Astrocyte (in vitro differentiated cells and primary cell): ENCODE measurements at places on chromosomes 3 and 15.
A peak's percentile ranks its signal among the peaks of the same experiment; 100 is the strongest.

GRCh38 chr3:12994357-12994606 is 78.9 kb downstream of the IQSEC1 start:
- no peak for DNase-seq

- peak; percentile 71 for DNase-seq
Observed at GRCh38 chr3:138862924-138863775, 28.4 kb upstream of the PIK3CB start.

GRCh38 chr15:81291916-81292522 is 31.9 kb downstream of the STARD5 start:
- no peak for DNase-seq

GRCh38 chr3:190716961-190717360 is 145.5 kb downstream of the GMNC start:
- DNase-seq = no peak

DNA sequence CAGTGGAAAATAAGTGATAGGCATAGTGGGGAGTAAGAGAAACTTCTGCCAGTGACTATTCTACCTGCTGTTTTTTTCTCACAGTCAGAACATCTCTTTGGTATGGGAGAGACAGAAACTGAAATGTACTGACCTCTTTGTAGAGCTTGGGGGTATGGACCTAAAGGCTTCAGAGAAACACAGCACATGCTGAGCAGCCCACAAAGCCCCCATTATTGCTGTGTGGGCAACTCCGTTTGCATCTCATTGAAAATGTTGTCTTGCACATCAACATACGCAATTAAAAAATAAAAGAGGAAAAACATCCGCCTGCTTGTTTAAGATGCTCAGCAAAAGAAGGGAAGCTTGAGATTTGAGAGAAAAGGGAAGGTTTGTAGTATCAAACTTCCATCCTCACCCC is 443.4 kb upstream of the SEMA6D start:
- DNase-seq = no peak

DNA sequence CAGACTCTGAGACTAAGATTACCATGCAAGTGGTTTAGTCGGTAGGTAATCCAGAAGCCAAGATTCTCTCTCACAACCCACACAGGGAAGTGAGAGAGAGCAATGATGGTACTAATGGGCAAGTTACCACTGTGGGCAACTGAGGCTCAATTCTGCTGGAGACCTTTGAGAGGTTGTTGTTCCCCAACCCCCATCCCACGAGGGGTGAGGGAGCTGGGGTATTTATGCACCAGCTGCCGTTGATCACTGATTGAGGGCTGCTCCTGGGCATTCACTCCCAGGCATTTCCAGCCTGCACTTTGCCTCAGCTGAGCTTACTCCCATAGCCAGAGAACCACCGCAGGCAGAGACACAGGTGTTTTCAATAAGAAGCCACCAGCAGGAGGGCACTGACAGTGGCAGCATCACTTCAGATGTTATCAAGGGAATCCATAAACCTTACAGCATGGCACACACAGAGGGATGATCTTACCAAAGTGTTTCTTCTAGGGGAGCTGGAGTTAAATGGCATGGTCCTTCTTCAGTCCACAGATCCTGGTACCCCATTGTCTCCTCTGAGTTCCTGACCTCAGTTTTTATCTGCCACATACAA is 15.0 kb upstream of the CCDC174 start:
- DNase-seq = no peak

DNA sequence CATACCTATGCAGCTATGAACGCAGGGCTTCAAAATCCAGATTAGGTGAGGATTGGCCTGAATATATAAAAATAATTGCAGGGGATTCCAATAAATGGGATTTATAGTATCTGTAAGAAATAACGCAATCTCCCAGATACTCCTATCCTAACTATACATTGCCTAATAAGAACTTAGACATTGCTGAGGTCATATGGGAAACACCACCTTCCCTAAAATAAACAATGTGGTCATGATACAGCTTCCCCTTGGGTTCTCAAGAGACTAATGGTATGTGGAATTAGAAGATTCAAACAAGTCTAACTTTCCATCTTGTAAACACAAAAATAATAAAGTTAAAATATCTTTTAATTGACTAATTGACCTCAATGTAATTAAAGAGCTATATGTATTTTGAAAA is 28.2 kb downstream of the UBE3A start:
- DNase-seq = no peak
